ENCODE measurements at places on chromosomes 3 and 15. TPM values are rescaled to one million over a fixed set of nuclear protein-coding genes. Genes with fewer than 3 reads are reported as not detected.

MFGE8 gene
- total RNA-seq = 114 TPM

ESYT3 gene
- not detected for total RNA-seq

CLDN11 gene
- total RNA-seq = 4.2 TPM

LEO1 gene
- 32.9 TPM for total RNA-seq

CCDC50 gene
- total RNA-seq = 47.5 TPM

SLC22A14 gene
- total RNA-seq = not detected

STXBP5L gene
- total RNA-seq = not detected

DNA sequence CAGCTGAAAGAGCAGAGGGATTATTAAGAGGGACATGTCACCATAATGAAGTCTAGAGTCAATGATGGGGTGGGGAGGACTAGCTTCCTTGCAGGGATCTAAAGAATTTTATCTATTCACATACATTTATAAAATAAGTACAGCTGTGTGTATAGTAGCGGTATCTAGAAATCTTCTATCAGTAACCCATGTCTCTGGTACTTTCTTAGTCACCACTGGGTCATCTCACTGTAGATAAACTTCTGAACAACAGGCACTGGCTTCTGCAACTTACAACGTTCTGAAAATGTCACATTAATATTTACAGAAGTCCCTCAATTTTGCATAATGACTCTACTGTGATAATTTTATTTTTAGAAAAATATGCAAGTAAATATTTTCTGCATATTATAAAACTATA, 401.7 kb downstream of the TBC1D5 start:
- no peak for DNase-seq

- peak; percentile 23 for DNase-seq
Measured at GRCh38 chr3:125120379-125121122, 64.8 kb upstream of the HEG1 start.

- no peak for DNase-seq
Measured at GRCh38 chr15:98760112-98760826, 111.9 kb downstream of the IGF1R start.

- DNase-seq = no peak
Measured at GRCh38 chr15:41183581-41183980, 47.0 kb downstream of the EXD1 start.

DNA sequence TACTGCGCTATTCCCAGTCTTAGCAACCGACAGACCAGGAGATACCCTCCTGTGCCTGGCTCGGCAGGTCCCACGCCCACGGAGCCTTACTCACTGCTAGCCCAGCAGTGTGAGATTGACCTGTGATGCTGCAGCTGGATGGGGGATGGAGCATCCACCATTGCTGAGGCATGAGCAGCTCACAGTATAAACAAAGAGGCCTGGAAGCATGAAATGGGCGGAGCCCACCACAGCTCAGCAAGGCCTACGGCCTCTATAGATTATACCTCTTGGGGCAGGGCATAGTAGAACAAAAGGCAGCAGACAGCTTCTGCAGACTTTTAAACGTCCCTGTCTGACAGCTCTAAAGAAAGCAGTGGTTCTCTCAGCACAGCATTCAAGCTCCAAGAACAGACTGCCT, 160.3 kb downstream of the ANXA2 start:
- no peak for DNase-seq

DNA sequence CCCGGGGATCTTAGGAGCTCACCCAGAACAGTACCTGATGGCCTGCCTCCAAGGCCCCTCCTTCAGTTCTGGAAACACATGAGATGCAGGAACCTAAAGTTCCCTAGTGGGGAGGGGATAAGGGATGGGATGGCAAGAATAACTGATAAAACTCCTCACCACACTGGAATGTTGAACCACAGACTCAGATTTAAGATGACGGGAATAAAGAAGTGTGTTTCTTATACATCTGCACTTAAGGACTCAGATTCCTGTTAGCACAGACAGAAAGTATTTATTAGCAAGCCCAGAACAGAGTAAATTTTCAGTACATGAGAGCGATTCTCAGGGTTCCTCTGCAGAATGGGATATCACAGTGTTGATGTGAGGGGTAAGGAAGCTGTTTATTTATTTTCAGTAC, 245.2 kb downstream of the TLE3 start:
- no peak for DNase-seq

DNA sequence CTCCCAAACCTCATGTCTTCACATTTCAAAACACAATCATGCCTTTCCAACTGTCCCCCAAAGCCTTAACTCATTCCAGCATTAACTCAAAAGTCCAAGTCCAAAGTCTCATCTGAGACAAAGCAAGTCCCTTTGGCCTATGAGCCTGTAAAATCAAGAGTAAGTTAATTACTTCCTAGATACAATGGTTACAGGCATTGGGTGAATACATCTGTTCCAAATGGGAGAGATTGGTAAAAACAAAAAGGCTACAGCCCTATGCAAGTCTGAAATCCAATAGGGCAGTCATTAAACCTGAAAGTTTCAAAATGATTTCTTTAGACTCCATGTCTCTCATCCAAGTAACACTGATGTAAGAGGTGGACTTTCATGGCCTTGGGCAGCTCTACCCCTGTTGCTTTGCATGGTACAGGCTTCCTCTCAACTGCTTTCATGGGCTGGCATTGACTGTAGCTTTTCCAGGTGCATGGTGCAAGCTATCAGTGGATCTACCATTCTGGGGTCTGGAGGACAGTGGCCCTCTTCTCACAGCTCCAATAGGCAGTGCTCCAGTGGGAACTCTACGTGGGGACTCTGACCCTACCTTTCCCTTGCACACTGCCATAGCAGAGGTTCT, 55.0 kb upstream of the PLSCR4 start:
- DNase-seq = no peak

DNA sequence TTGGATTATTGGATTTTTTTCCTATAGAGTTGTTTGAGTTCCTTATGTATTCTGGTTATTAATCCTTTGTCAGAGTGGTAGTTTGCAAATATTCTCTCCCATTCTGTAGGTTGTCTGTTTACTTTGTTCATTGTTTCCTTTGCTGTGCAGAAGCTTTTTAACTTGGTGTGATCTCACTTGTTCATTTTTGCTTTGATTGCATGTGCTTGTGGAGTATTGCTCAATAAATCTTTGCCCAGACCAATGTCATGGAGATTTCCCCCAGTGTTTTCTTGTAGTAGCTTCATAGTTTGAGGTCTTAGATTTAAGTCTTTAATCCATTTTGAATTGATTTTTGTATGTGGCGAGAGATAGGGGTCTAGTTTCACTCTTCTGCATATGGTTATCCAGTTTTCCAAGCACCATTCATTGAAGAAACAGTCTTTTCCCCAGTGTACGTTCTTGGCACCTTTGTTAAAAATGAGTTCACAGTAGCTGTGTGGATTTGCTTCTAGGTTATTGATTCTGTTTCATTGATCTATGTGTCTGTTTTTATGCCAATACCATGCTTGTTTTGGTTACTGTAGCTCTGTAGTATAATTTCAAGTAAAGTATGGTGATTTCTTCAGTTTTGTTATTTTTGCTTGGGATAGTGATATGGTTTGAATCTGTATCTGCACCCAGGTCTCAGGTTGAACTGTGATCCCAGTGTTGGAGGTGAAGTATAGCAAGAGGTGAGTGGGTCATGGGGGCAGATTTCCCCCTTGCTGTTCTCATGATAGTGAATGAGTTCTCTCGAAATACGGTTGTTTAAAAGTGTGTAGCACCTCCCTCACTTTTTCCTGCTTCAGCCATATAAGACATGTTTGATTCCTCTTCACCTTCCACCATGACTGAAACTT, 46.1 kb upstream of the TNFSF10 start:
- DNase-seq = no peak

DNA sequence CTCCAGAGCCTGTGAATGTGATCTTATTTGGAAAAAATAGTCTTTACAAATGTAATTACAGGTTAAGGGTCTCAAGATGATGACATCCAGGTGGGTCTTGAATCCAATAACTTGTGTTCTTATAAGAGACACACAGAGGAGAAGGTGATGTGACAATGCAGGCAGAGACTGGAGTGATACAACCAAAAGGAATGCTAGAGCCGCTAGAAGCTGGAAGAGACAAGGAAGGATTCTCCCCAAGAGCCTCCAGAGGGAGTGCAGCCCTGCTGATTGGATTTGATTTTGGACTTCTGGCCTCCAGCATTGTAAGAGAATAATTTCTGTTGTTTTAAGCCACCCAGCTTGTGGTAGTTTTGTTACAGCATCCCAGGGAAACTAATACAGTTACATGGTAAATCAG, 9.7 kb downstream of the MYH15 start:
- no peak for DNase-seq

GRCh38 chr15:34759347-34759746, 4.5 kb upstream of the GJD2 start:
- DNase-seq = no peak

All from G401 (cell line).